ENCODE measurements at places on chromosomes 7 and 10.
A peak's percentile ranks its signal among the peaks of the same experiment; 100 is the strongest.

DNA sequence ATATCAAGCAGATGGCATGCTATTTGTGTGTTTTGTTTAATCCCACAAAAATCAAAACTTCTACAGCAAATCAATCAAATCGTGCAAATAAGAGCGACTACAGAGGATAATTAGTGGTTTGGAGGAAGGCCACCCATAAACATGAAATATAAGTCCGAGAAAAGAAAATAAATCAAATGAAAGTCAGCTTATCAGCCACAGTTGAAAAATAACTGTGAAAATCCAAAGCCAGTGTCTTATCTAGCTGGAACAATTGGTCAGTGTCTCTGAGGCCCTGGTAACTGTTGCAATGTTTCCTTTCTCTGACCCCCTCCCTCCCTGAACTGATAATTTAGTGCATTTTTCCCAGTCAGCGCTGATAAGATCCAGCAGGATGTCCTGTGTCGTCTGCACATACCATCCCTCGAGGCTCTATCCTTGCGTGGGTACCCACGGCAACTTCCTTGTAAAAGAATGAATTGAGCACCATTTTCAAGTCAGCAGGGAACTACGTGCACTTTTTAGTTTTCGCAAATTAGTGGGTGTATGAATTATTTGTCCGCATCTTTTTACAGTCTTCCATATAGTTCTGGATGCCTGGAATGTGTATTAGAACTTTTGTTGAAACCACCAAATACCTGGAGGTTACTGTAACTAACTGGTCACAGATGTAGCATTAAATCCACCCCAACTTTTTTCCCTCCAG, 10.8 kb upstream of the JCAD start:
- DNase-seq: no peak

- no peak for DNase-seq
Observed at GRCh38 chr7:158449942-158450341, 137.7 kb downstream of the PTPRN2 start.

DNA sequence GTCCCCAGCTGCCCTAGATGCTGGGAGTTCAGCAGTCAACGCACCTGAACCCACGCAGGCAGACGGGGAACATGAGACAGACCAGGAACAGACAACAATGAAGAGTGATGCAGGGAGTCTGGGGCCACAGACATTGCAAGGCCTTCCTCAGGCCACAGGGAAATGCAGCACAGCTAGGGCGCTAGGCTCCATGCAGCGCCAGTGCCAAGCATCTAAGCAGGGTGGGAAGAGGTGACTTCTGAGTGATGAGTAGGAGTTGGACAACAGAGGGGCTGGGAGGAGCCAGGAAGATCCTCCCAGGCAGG, 7.7 kb upstream of the RET start:
- DNase-seq: no peak

GRCh38 chr7:2717293-2718261, 29.6 kb downstream of the AMZ1 start:
- no peak for DNase-seq

- no peak for DNase-seq
Observed at GRCh38 chr10:109871476-109871875, 51.8 kb downstream of the XPNPEP1 start.

GRCh38 chr7:64618785-64619456, 47.0 kb upstream of the ZNF107 start:
- DNase-seq: no peak

- DNase-seq: no peak
Observed at GRCh38 chr7:76338298-76339084, 20.3 kb downstream of the YWHAG start.

DNA sequence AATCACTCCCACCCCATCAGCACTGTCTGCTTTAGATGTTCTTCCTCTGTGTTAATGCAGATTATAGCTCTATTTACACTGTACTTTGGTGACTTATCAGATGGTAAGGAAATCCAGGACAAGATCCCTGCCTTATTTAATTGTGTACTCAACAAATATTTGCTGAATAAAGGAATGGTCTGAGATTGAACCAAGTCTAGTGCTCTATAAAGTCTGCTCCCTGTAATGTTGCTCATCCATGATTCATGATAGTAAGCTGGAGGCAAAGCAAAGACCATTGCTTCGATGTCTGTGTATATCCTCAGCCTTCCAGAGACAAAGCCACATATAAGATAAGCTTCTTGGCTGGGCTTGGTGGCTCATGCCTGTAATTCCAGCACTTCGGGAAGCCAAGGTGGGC, 33.5 kb downstream of the PLCE1 start:
- no peak for DNase-seq

DNA sequence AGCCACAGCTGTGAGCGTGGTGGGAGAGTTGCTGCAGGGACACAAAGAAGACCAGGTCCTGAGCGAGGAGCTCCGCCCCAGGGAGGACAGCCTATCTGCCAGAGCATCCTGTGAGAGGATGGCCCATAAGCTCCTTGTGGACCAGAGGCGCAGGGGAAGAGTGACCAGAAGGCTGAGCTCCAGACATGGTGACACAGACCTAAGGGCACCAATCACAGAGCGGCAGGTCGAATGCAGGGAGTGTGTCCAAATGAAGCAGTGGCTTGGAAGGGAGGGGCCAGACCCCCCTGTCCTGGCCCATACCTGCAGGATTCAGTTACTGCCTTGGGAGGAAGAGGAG, 135.8 kb upstream of the TMEM72 start:
- DNase-seq: no peak

GRCh38 chr10:10256860-10257259, 760.8 kb upstream of the CELF2 start:
- no peak for DNase-seq

GRCh38 chr10:126463286-126463685, 75.0 kb upstream of the ADAM12 start:
- DNase-seq: no peak

DNA sequence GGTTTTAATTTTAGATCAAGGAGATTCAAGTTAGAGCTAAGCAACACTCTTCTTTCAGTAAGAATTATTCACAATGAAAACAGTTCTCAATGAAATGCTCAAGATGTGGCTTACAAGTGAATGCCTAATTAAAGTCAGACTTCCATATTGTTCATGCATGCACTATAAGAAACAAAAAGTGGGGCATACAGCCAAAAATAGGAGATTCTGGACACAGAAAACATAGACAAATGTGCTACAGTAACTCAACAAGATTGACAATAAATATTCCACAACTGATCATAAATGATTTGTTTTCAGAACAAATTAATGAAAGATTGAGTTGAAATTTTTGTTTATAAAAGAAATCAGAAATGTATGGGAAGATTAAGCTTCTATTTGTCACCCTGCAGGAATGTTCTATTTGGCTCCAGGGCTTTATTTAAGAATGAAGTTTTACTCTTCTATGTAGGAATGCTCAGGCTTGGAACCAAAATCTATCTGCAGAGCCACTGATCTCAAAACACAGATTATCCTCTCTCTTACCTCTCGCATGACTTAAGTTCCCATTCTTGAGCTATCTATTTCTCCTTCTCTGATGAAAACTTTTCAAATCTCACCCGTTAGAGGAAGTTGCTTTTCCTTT, 89.0 kb upstream of the PIP4K2A start:
- no peak for DNase-seq

GRCh38 chr10:95831076-95831475, 75.1 kb downstream of the ENTPD1 start:
- DNase-seq: no peak

- DNase-seq: no peak
Observed at GRCh38 chr10:91537614-91538383, 95.1 kb downstream of the PPP1R3C start.

DNA sequence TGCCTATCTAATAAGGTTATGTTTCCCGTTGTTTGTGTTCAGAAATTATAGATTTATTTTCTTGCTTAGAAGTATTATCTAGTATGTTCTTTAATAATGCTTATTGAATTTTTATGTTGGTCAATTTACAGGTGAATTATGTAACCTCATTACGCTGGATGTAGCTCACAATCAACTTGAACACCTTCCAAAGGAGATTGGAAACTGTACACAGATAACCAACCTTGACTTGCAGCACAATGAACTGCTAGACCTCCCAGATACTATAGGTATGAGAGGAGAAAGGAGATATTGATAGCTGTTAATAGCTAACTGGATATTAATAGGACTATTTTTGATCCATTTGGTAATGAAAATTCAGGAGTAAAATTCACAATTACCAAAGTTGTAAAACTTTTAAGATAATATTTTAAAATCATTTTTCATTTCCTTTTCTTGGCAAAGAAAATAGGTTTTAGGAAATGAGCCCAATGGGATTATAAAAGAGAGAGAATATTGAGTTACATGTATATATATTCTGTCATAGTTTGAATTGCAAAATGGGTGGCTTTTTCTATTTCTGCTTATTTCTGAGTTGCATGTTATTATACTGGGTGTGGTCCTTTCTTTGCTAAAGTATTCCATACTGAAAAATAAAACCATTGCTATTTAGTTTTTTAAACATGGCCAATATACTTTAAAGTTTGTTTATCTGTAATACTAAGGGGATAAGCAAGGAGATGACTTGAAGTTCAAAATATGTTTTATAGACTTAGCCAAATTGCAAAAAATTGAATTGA, 66.3 kb downstream of the SHOC2 start:
- DNase-seq: no peak

GRCh38 chr7:57308631-57309408, 141.2 kb upstream of the ZNF716 start:
- DNase-seq: no peak

GRCh38 chr10:124039483-124040013, 53.9 kb downstream of the CHST15 start:
- no peak for DNase-seq

DNA sequence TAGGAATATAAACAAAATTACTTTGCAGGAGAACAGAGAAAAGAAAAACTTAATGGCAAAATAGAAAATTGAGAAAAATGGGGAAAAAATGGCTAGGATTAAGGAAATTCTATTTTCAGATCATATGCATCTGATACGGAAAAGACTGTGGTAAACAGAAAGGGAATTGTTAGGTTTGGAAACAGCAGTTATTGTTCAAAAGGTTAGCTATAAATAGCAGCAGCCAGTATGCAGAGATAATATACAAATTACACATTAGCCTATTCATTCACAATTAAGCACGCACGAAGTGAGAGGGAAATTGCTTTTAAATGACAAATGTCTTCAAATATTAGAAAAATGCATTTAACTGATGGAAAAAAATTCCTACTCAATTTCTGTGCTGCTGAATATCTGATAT, 224.1 kb upstream of the FAM3C start:
- DNase-seq: no peak

GRCh38 chr10:125054669-125055268, 105.6 kb downstream of the CTBP2 start:
- DNase-seq: no peak

DNA sequence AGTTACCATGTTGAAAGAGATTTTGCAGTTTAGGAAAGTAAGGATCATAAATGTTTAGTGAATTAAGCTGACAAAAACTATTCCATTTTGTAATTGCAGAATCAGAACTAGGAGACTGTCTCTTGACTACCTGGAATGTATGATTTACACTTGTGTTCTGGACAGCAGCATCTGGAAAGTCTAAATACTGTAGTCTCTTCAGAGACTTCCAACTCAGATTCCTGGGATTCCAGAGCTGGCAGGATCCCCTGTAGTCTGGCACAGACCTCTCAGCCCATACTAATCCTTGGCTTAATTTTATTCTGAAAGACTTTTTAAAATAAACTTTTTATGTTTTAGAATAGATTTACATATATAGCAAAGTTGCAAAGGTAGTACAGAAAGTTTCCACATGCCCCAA, 452.7 kb downstream of the DPP6 start:
- no peak for DNase-seq

DNA sequence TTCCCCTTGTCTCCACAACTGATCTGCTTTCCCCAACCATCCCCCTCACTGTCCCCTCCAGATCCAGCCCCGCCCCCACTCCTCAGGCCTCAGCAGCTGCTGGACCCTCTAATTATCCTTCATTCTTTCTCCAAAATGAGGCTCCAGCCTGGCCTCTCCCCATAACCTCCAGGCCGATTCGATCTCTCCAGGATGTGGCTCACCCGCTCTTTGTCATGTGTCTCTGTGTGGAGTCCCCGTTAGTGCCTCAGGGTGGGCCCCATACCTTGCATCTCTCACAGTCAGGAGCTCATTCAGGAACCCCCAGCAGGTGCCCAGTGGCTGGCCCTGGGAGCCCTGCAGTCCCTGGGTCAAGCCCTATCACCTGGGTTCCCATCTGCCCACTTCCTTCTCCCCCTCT, 1.3 kb downstream of the PILRA start:
- no peak for DNase-seq

- DNase-seq: no peak
Observed at GRCh38 chr10:15745751-15746150, 26.0 kb upstream of the ITGA8 start.

GRCh38 chr7:91633013-91633441, 247.5 kb downstream of the MTERF1 start:
- DNase-seq: no peak

DNA sequence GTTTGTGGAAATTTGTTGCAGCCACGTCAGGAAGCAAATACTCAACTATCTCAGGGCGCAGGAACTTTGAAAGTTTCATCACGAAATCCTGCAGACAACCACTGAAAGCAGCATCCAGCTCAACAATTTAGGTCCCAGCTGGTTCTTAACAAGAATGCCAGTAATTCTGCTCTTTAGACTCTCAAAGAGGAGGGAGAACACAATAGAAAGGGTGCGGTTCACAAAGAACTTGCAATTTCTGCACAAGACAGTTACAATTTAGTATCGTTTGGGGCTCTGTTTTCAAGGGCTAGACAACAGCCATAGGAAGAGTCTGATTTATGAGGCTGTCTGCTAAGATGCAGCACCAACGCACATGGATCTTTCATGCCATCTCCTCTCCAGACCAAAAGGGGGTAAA, 223.1 kb downstream of the FGFR2 start:
- DNase-seq: no peak

DNA sequence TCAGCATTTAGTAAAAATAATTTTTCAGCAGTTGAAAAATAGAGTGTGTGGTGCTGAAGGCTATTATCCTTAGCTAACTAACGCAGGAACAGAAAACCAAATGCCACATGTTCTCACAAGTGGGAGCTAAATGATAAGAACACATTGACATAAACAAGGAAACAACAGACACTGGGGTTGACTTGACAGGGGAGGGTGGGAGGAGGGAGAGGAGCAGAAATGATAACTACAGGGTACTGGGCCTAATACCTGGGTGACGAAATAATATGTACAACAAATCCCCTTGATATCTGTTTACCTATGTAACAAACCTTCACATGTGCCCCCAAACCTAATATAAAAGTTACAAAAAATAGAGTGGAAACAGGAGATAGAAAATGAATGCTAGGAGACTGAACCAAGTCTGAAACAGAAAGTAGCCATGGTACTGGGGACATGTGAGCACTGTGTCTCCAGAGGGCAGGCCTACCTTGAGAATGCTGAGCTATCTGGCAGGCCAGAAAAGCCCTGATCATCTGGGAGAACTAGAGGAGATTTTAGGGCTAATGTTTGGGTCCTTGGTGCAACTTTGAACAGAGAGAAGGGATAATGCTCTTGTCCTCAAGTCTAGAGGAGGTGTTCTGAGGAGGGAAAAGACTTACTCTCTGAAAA, 4.7 kb upstream of the EFCAB10 start:
- no peak for DNase-seq

- DNase-seq: no peak
Observed at GRCh38 chr10:6977398-6978186, 397.5 kb upstream of the PRKCQ start.

- peak; percentile 29 for DNase-seq
Observed at GRCh38 chr10:112434988-112435619, 11.6 kb downstream of the ZDHHC6 start.
